ENCODE measurements at places on chromosomes 2 and 18.

DNA sequence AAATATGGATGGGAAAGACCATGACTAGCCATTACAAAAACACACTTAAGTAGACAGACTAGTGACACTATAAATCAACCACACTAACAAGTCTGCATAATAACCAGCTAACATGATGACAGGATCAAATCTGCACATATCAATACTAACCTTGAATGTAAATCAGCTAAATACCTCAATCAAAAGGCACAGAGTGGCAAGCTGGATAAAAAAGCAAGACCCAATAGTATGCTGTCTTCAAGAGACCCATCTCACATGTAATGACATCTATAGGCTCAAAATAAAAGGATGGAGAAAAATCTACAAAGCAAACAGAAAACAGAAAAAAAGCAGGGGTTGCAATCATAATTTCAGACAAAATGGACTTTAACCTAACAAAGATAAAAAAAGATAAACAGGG is 16.3 kb downstream of the PFN4 start:
- no peak for DNase-seq

DNA sequence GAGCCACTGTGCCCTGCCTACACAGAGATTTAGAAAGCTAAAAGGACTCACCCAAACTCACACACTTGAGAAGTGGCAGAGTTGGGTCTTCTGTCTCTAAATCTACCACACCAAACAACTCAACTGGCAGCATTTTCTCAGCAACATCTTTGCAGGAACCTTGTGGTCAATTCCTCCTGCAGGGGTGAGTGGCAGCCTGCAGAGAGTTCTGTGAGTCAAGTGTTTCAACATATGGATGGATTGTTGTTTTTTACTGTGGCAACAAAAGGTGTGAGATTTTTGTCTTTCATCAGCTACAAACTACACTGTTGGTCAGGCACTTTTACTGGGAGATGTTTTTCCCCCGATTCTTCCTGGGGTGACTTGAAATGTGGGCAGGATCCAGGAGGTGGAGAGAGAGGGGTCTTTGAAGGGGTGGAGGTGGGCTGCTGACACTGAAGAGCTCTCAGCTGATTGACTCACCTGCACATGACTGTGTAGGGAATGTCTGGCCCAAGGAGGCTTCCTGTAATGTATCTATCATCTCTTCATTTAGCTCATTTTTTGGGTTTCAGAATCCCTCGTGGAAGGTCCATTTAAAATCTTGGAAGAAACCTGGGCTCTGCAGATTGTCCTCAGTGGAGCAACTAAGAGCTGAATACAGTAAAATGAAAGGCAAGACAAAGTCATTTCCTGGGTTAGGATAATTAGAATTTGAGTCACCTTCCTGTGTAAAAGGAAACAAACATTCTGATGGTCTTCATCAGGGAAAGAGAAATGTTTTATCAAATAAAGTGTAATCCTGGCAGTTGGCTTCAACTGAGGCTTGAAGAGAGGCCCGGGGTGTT is 98.6 kb downstream of the MSH2 start:
- DNase-seq: no peak

DNA sequence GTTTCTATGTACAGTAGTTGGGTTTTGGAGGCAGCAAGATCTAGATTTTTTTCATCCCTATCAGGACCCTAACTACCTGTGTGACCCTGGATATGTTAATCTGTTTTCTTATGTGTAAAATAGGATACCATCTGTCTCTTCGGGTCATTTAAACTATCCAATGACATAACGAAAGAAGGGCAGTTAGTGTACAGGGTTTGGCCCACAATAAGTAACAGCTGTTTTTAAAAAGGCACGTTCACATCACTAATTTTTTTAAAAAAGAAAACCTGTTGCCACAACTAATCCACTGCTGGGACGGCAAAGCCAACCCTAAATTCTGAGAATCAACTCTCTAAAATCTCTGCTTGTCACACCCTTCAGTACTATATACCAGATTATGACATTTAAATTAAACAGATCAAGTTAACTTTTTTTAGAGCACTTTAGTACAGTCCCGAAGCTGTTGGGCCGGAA is 869 bp downstream of the USP40 start:
- DNase-seq: no peak

DNA sequence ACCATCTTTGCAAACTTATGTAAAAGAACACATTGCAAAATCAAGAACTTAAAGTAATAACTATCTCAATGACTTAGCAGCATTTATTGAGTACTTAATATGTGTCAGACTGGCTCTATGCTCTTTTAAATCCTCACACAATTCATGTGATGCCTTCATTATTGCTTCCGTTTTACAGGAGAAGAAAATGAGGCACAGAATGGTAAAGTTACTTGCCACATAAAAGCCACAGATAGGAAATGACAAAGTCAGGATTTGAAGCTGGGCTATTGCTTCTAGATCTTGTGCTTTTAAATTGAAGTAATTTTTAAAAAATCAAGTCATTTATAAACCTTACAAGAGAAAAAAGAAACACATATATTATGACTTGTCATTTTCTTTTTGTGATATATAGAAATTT is 174.2 kb downstream of the WDR7 start:
- no peak for DNase-seq

GRCh38 chr2:18959952-18960717 is 370.8 kb upstream of the NT5C1B start:
- DNase-seq: no peak

DNA sequence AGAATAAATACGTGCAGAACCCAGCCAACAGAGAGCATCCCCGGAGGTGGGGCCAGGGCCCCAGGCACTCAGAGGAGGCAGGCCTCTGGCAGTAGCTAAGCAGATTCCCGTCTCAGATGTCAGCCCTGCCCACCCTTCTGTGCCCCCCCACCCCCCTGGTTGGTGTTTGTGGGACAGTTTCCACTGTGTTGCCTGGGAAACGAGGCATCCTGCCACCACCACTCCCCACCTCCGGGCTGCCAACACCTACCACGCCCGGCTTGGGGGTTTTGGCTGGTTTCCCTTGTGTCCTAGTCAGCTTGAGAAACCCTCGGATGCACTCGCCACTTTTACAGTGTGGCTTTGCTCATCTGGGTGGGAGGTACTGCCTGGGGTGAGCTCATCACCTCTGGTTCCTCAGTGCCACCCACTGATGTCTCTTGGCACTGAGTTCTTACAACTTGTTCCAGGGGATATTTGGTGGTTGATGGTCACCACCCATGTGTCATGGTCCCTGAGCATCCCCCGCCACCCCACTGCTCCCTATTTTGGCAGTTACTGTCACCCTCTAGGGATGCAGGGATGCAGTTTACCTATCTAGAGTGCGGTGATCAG is 72.4 kb upstream of the YWHAQ start:
- peak; percentile 71 for DNase-seq

All from heart left ventricle (tissue), 16 donors.